ENCODE measurements at places on chromosomes 12 and 14.
A peak's percentile ranks its signal among the peaks of the same experiment; 100 is the strongest.

- no peak for DNase-seq
These were observed 13.0 kb upstream of the SERPINA12 start for GRCh38 chr14:94522115-94522724.

DNA sequence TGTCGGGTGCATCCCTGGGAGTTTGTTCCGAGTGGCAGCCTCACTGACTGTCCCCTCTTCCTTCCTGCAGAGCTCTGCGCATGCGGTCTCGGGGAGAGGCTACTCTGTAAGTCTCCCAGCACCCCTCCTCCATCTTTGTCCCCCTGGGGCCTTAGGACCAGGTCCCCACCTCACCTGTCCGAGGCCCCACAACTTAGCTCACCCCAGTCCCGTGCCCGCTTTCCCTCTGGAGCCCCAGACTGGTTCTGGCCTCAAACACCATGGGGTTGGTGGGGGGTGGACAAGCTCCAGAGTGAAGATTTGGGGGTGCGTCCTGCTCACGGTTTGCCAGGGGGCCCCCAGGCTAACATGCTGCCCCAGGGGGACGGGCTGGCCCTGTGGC, 37.9 kb downstream of the FBRSL1 start:
- DNase-seq, result no peak

DNA sequence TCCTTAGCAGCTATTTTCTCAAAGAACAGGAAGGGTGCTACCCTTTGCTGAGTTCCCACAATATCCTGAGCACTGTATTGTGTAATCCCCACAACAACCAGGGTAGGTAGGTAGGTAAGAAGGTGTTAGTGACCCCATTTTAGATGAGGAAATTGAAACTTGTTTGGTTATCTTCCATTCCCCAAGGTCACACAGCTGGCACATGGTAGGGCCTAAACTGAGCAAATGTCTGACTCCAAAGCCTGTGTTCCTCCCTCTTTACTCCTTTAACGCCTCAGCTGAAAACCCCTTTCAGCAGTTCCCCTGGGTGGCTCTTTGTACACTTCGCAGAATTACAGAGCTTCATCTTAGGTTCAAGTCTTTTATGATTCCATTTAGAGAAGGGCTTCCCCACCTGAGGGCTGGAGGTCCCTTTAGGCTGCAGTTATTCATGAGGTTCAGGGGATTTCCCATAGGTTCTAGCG, 26.5 kb upstream of the RIC8B start:
- DNase-seq, result no peak

- DNase-seq, result no peak
These were observed 278.6 kb downstream of the MED13L start for GRCh38 chr12:115998794-115999478.

- DNase-seq, result no peak
These were observed 7.1 kb upstream of the OAS2 start for GRCh38 chr12:112971248-112971647.

- no peak for DNase-seq
These were observed 265.7 kb downstream of the AEBP2 start for GRCh38 chr12:19704966-19705365.

GRCh38 chr14:90760591-90761316, 55.5 kb downstream of the TTC7B start:
- no peak for DNase-seq

- no peak for DNase-seq
These were observed 109.1 kb downstream of the C12orf50 start for GRCh38 chr12:87920139-87920538.

GRCh38 chr12:6554168-6555017, 1.4 kb downstream of the IFFO1 start:
- DNase-seq, result peak; percentile 90

DNA sequence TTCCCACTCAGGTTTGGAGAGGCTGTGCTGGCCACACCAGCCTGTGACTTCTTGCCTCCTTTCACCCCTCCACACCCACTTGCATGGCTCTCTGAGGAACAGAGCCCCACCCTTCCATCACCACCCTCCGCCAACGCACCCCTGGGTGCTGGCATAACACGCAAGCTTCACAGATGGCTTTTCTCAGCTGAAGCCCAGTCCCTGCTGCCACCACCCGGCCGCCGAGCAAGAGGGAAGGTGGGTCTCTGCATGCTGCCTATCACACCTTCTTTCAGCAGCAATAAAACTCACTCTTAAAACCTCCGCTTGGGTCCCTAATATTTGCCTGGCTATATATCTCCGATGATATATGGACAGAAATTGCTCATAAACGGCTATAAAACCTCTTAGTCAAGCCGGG, 41.6 kb downstream of the SMUG1 start:
- no peak for DNase-seq

- no peak for DNase-seq
These were observed 354.4 kb upstream of the FLRT2 start for GRCh38 chr14:85175556-85175955.

DNA sequence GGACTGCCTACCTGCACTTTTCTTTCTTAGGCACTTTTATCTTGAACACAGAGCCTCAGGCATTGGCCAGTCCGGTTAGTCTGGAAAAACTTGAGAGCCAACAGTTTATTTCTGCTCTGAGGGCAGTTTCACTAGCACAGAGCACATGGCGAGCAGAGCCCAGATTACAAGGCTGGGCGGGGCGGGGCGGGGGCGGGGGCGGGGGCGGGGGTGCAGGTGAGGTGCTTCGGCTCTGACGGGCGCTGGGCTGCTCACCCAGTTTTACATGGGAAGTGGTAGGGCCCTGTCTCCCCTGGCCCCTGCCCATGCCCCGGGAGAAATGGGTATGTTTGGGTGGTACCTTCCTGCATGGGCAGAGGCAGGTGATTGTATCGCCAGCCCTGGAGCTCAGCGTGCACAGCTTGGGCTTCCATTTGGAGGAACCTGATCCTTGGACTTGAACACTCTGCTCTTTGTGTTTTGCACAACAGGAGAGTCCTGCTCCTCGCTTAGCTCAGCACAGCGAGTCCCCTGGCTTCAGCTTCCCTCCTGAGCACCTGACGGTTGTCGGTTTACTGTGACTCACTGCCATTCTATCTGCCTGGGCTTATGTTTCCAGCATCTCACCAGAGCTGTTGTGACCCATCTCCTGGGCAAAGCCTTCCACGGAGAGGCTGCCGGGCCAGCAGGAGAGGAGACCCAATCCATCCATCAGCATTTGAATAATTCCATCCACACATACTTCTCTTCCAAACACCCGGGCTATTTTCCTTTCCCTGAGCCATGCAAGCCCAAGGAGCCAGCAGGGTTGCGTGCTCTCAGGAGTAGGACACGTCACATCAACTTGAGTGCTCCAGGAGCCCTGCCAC, 108.5 kb downstream of the ARF6 start:
- peak; percentile 87 for DNase-seq

- no peak for DNase-seq
These were observed 6.0 kb upstream of the CIROP start for GRCh38 chr14:23110579-23111365.

DNA sequence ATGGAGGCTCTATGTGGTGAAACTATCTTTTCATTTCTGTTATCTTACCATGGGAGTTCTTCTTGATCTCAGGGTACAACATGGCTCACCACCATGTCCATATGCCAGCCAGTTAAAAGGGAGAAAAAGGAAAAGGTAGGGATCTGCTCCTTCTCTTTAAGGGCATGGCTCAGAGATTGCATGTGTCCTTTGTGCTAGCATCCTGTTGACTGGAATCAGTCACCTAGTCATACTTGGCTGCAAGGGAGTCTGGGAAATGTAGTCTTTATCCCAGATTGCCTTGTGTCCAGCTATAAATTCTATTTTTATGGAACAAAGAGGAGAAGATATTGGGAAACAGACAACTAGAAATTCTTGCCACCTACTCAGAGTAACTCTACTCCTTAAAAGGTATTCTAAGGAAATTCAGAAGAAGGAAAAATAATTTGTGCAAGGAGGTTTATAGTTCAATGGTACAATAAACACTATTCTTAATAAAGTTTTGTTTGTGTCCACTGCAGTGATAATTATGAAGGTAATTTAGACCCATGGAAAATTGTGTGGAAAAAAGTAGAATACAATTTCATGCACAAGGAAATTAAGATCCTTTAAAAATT, 86.4 kb upstream of the RPH3A start:
- DNase-seq, result no peak
